Stomach (tissue), 19 donors: ENCODE measurements at places on chromosomes 2 and 18. TPM values are rescaled to one million over a fixed set of nuclear protein-coding genes. Genes with fewer than 3 reads are reported as not detected.

The HOXD10 gene
- total RNA-seq, result not detected

The SPATA3 gene
- total RNA-seq, result not detected

The MDH1B gene
- not detected for total RNA-seq

- no peak overlapping the region for H3K27ac ChIP-seq
- DNase-seq, result peak; percentile 55
- H3K4me3 ChIP-seq, result no peak overlapping the region
Observed at GRCh38 chr18:32040936-32041335, 22.3 kb downstream of the RNF125 start.

DNA sequence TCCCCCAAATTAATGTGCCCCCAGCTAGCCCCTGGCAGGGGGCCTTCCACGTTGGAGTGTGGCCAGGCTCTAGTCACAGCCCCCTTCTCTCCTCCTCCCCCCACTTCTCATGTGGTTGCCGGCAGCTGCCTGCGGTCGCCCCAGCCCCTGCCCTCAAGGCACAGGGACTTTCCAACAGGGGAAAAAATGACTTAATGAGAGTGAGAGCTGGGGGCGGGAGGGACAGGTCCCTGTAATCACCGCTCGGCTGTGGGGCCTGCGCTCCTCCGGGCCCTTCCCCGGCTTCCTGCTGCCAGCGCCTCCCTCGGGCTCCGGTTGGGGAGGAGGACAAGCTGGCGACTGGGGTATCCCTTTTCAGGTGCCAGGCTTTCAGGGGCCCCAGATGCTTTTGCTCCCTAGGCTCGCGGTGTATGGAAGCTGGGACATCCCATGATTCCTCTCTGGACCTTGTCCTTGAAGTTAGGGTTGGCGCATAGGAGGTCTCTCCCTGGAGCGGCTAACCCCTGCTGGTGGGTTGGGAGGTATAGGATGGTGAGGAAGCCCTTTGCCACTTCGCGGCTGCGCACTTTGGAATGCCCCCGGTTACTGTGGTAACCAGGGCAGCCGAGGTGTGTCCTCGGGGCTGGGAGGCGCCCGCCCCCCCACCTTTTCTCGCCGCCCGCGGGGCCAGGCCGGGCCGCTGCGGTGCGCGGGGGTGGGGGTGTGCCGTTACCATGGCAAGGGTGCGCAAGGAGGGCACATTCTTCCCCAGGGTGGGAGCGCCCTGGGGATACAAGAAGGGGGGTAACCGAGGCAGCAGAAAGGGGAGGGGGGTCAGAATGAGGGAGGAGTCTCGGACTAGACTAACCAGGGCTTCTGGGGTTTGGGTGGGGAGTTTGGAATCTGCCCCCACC lies 16.1 kb downstream of the WNT10A start:
- H3K36me3 ChIP-seq, result no peaks in the 10 kb centered on the region
- peaks cover 78% of the 10 kb centered on the region for H3K27me3 ChIP-seq
- peak; percentile 41 for DNase-seq
- no peak overlapping the region for H3K27ac ChIP-seq

The CDH20 gene
- not detected for total RNA-seq

DNA sequence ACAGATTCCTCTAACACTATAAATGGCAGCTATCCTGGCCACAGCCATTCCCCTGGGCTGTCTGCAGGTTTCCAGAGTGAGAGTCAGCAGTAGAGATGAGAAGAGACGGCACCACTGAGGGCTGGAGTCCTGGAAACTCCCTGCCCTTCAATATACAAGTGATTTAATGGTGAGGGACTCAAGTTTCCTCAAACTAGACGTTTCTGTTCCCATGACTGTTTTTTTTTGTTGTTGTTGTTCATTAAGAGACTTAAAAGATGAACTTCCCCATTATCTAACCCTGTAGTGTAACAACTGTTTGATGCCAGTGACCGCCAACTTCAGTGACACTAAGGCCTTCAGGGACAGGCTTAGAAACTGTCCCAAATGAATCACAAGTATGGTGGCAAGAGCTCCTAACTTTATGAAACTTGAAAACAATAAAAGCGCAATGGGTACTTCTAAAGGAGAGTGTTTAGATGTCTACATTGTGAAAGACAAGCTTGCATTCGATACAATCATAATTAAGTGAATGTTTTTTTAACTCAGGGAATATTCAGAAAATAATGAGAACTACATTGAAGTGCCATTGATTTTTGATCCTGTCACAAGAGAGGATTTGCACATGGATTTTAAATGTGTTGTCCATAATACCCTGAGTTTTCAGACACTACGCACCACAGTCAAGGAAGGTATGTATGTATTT lies 34.0 kb downstream of the IL1R2 start:
- peaks cover 38% of the 10 kb centered on the region for H3K4me1 ChIP-seq
- no peaks in the 10 kb centered on the region for H3K36me3 ChIP-seq
- H3K4me3 ChIP-seq, result no peak overlapping the region
- H3K27ac ChIP-seq, result no peak overlapping the region

- H3K4me1 ChIP-seq, result no peaks in the 10 kb centered on the region
- H3K36me3 ChIP-seq, result no peaks in the 10 kb centered on the region
- H3K27me3 ChIP-seq, result no peaks in the 10 kb centered on the region
- H3K4me3 ChIP-seq, result no peak overlapping the region
Observed at GRCh38 chr2:19839438-19839837, 62.3 kb downstream of the TTC32 start.

The CYP27C1 gene
- 3.5 TPM for total RNA-seq

The NMUR1 gene
- total RNA-seq, result not detected

The ABCG5 gene
- total RNA-seq, result not detected

The ECEL1 gene
- not detected for total RNA-seq

The STAT4 gene
- 6.1 TPM for total RNA-seq

DNA sequence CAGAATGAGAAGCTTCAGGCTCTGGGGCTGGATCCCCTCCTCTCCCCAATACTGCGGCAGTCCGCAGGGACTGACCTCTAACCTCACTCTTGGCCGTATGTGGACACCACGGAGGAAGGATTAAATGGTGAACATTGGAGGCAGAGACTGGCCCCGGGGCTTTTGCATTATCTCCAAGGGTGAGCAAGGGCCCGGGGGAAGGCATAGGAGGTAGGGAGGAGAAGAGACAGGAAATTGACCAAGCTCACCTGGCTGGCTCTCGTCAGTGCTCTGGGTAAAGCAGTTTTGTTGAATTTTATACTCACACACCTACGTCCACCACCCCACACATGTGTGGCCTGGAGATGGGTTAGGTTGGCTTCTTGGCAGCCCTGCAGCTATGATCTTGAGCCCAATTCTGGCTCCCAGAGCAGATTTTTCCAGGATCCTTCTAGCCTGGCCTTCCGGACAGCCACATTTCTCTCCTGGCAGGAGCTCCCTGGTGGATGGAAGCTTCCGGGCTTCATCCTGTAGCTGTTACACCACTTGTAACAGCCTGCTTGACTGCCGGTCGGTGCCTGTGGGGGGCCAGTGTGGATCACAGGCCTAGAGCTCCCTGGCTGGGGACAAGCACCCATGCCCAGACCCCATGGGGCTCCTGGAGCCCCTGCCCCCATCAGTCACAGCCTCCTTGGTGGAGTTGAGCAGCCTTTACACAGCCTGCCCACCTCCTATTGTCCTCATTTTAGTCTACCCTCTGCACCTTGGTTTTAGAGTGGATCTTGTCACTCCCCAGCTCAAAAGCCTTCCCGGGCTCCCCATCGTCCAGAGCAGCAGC lies 7.6 kb downstream of the ITM2C start:
- peak; percentile 17 for DNase-seq
- H3K27ac ChIP-seq, result peak overlapping the region; percentile 64
- peaks cover 40% of the 10 kb centered on the region for H3K4me1 ChIP-seq
- H3K4me3 ChIP-seq, result no peak overlapping the region
- peaks cover 25% of the 10 kb centered on the region for H3K36me3 ChIP-seq

DNA sequence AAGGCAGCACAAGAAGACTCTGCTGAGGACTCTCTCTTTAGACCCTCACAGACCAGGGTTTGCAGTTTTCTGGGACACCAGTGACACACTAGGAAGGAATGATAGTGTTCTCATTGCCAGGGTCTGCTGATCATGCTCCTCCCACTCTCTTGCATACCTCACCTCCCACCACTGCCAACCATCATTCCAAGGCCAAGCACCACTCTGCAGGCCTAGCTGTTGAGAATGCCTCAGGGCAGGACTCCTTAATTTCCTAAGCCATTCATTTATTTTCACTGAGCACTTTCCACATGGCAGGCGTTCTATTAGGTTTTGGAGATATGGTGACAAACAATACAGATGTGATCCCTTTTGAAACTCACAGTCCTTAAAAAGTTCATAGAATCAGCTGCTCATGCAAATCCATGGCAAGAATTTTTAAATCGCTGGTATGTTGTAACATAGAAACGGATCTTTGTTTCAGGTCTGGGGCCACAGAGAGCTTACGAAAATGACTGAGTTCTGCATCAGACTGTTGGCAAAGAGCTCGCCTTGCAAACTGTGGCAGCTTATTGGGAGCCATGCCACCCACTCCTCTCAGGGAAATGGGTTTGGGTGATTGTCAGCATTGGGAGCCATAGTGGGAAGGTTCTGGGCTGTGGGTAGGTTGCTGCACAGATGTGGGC lies 78.5 kb downstream of the XDH start:
- H3K27me3 ChIP-seq, result peaks cover 7% of the 10 kb centered on the region
- H3K27ac ChIP-seq, result no peak overlapping the region
- H3K36me3 ChIP-seq, result no peaks in the 10 kb centered on the region
- no peak overlapping the region for H3K4me3 ChIP-seq
- DNase-seq, result no peak

- no peaks in the 10 kb centered on the region for H3K36me3 ChIP-seq
- no peak overlapping the region for H3K4me3 ChIP-seq
- H3K27ac ChIP-seq, result no peak overlapping the region
- H3K27me3 ChIP-seq, result no peaks in the 10 kb centered on the region
Observed at GRCh38 chr2:30989746-30990145, 148.5 kb downstream of the GALNT14 start.

- H3K4me3 ChIP-seq, result no peak overlapping the region
- no peaks in the 10 kb centered on the region for H3K4me1 ChIP-seq
- no peaks in the 10 kb centered on the region for H3K36me3 ChIP-seq
- H3K27me3 ChIP-seq, result no peaks in the 10 kb centered on the region
Observed at GRCh38 chr18:73352546-73352945, 484.8 kb upstream of the NETO1 start.

The ALKAL2 gene
- 13.3 TPM for total RNA-seq

DNA sequence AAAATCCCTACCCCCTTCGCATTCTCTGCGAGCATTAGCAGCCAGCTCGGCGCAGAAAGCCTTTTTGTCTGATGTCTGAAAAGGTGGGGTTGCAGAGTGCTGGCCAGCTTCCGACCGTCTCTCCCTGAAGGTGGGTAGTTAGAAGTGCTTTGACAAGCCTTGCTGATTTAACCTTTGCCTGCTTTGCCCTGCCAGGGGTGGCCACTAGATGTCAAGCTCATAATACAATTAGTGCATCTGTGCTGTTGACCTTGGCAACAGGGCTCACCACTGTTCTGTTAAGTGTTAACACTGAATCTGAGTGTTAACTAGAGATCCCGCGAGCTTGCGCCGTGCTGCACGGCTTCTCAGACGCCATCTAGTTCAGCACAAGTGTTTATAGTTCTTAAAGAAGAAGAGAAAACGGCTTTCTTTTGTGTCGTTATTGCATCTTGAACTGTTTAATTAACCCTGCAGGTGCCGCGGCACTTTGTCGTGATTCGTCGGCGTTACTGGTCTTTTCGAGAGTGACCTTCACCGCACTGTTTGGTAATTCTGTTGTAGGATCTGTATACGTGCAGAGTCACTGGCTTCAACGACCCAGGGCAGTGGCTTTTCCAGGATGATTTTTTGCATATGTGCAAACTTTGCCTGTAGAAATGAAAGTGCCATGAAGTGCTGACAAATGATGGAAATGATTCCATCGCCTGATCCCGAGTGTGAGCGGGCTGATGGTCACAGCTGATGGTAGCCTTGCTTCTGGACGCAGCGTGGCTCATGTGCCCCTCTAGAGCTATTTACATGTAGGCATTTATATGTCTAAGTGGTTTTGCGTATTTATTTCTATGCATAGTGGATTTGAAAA lies 5.5 kb downstream of the SALL3 start:
- H3K36me3 ChIP-seq, result no peaks in the 10 kb centered on the region
- H3K27ac ChIP-seq, result no peak overlapping the region
- peaks cover 25% of the 10 kb centered on the region for H3K4me1 ChIP-seq
- H3K4me3 ChIP-seq, result no peak overlapping the region
- no peak for DNase-seq

- no peaks in the 10 kb centered on the region for H3K4me1 ChIP-seq
- H3K27ac ChIP-seq, result no peak overlapping the region
- H3K27me3 ChIP-seq, result no peaks in the 10 kb centered on the region
- no peak overlapping the region for H3K4me3 ChIP-seq
- peak; percentile 83 for DNase-seq
Observed at GRCh38 chr2:98385050-98385699, 38.9 kb downstream of the CNGA3 start.

- peaks cover 46% of the 10 kb centered on the region for H3K27me3 ChIP-seq
- no peak for DNase-seq
- H3K4me3 ChIP-seq, result no peak overlapping the region
- no peak overlapping the region for H3K27ac ChIP-seq
- H3K36me3 ChIP-seq, result no peaks in the 10 kb centered on the region
- no peaks in the 10 kb centered on the region for H3K4me1 ChIP-seq
Observed at GRCh38 chr2:43852196-43852730, 13.5 kb downstream of the ABCG8 start.

- H3K4me1 ChIP-seq, result no peaks in the 10 kb centered on the region
- no peak overlapping the region for H3K4me3 ChIP-seq
- H3K36me3 ChIP-seq, result no peaks in the 10 kb centered on the region
- no peak overlapping the region for H3K27ac ChIP-seq
- no peaks in the 10 kb centered on the region for H3K27me3 ChIP-seq
Observed at GRCh38 chr18:29002747-29003146, 825.8 kb upstream of the CDH2 start.
